ENCODE measurements at places on chromosomes 3 and 15. TPM values are rescaled to one million over a fixed set of nuclear protein-coding genes. Genes with fewer than 3 reads are reported as not detected.

GOLGA8B gene
- 50.5 TPM for polyA plus RNA-seq

RTP3 gene
- 2.0 TPM for polyA plus RNA-seq

GPR156 gene
- 7.3 TPM for polyA plus RNA-seq

PAQR5 gene
- 4.5 TPM for polyA plus RNA-seq

GRCh38 chr15:68768321-68768720 lies 52.4 kb downstream of the ANP32A start:
- DNase-seq = no peak

DNA sequence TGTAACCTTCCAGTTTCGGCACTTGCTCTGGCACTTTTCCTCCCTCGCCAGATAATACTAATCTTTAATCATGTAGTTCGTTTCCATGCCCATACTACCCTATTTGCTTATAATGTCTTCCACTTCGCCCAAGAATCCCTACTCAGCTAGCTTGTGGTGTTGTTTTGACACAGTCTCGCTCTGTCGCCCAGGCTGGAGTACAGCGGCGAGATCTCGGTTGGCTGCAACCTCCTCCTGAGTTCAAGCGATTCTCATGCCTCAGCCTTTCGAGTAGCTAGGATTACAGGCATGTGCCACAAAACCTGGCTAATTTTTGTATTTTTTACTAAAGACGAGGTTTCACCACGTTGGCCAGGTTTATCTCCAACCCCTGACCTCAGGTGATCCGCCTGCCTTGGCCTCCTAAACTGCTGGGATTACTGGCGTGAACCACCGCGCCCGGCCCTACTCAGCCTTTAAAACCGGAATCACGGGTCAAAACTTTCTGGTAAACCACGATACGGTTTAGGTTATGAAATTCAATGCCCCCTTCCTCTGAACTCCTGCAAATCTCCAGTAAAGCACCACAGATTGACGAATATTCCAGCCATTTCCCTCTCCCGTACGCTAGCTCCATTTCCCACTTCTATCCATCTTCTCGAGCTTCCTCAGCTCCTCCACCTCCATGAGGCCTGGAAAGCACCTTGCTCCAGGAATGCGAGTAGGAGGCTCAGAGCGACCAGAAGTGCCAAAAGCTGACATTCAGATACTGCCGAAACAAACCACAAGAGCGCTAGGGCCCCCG lies 878 bp upstream of the RAD51 start:
- DNase-seq = peak; percentile 26

- no peak for DNase-seq
These were observed 54.9 kb upstream of the CCR2 start for GRCh38 chr3:46298871-46299607.

DNA sequence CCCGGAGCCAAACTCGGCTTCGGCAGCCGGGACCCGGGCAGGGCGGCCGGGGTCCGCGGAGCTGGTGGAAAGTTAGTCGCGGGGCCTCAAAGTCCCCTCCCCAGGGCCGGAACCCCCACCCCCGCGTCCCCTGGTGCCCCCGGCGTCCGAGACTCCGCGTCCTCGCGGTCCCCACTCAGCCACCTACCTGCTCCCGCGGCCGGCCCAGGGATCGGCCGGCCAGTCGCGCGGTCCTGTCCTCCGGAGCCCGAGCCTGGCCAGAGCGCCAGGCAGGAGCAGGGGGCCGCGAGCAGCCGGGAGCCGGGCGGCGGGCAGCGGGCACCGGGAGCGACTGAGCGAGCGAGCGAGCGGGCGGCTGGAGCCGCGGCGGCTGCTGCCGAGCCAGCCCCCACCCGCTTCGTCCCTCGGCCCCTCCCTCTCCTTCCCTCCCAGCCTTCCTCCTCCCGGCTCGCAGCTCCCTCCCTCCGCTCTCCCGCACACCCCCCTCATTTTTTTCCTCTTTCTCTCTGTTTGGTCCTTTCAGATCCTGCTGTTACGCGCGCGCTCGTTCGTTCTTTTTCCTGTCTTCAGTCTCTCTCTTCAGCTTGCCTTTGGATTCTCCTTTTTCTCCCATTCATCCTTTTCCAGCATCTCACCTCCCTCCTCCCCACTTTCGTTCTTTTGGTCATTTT lies at the start of gene MEGF11:
Gene MEGF11 (minus strand): TSS at position 333 of the 671 bp plus-strand sequence. CDS start 125,347 bp downstream, outside the sequence.
- peak; percentile 26 for DNase-seq

DNA sequence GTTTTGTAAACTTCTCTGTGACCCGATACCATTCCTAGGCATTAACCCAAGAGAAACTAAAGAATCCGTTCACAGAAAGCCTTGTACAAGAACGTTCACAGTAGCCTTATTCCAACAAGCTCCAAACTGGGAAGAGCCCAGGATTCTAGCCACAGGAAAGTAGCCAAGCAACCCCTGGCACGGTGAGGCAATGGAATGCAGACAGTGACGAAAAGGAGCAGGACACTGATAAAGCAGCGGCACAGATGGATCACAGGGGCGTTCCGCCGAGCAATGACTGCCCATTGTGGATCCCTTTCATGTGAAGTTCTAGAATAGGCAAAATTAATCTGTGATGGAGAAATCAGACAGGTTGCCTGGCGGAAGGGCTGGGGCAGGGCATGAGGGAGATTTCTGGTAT lies 198.7 kb upstream of the CHRNA7 start:
- no peak for DNase-seq

All from testis (tissue), 5 donors.